ENCODE measurements at places on chromosomes 3 and 15.
A peak's percentile ranks its signal among the peaks of the same experiment; 100 is the strongest.

GRCh38 chr3:163328680-163329079, 1749.6 kb downstream of the SI start:
- no peak for DNase-seq

DNA sequence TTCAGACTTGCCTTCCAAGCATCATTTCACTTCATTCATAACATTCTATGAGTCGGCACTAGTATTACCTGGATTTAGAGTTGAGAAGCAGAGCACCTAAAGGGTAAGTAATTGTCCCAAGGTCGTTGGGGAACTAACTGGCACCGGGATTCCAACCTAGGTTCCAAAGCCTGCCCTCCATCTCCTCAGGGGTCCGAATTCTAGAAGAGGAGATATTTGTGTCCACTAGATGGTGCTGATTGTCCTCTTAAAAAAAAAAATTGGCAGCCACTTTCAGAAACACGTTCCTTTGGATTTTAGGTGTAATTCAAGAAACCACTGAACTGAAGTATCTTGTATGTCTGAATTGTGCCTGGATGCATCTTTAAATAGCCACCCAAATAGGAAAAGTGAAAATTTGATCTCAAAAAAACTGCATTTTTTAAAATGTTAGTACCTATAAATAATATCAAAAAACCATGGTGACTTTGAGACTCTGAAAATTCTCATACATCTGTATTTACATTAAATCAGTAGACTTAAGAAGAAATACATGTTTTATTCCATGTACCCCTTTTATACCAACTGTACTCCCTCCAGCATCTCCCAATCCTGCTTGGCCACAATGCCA, 3.9 kb upstream of the FSIP1 start:
- DNase-seq, result no peak

GRCh38 chr3:107235928-107236315, 141.3 kb upstream of the CCDC54 start:
- DNase-seq, result peak; percentile 77

GRCh38 chr15:35397027-35397426, 148.9 kb downstream of the DPH6 start:
- DNase-seq, result no peak

DNA sequence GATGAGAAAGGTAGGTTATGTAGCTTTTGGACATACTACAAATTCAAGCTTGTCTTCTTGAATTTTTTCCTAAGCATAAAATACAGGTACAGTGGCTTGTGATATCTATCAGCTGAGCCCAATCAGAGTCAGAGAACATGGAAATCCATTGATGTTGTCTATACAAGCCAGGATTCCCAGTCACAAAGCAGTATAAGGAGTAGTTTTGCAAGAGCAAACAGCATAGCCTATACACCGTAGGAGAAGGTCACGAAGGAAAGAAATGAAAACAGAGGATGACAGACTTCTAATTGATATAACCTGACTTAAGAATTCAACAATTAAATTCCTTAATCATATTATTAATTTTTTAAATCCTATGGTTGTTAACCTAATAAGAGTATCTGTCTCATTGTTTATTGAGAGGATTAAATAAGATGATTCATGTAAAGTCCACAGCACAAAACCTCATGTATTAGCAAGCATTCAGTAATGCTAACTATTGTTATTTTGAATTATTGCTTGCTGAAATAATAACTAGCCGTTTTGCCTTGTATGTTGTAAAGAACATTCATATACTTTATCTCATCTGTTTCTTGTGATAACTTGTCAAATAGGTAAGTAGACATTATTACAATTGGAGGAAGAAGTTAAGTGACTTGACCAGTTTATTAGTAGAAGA, 276.6 kb upstream of the ZPLD1 start:
- no peak for DNase-seq

DNA sequence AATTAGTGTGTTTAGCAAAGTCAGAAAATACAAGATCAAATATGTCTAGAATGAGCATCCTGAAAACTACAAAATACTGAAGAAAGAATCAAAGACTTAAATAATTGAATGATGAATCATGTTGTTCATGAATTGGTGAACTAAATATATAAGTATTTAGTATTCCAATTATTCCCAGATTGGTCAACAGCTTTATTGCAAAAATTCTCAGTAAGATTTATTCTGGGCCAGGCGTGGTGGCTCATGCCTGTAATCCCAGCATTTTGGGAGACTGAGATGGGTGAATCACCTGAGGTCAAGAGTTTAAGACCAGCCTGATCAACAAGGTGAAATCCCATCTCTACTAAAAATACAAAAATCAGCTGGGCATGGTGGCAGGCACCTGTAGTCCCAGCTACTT, 250.0 kb upstream of the NECTIN3 start:
- no peak for DNase-seq

Measured in islet precursor cell (in vitro differentiated cells).